ENCODE measurements at places on chromosomes 3 and 15. TPM values are rescaled to one million over a fixed set of nuclear protein-coding genes. Genes with fewer than 3 reads are reported as not detected.

Gene PARP15
- not detected for total RNA-seq

Gene MRPS22
- total RNA-seq, result 54.4 TPM

DNA sequence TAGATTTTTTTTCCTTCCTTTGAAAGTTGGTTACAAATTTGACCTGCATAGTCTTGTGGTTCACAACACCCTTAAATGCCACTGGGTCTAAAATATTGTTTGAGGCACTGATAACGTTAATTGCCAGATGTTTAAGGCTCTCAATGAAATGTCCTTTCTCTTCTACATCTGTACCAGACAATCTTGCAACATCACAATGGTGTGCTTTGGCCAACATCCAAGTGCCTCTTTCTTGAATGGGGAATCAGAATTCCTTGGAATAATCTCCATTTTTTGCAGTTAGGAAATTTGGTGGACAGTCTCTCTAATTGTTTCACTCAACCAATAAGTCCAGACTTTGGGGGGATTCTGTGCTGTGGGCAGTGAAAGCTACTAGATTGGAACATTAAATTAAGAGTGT is 26.0 kb upstream of the PEX5L start:
- no peak for DNase-seq

Gene ACAN
- total RNA-seq, result not detected

Gene GAP43
- not detected for total RNA-seq

Gene GOLGA6A
- total RNA-seq, result not detected

GRCh38 chr3:141067206-141067974 is 16.2 kb downstream of the SPSB4 start:
- DNase-seq, result no peak

- DNase-seq, result no peak
These were observed 135.5 kb upstream of the ZPLD1 start for GRCh38 chr3:102299125-102299877.

DNA sequence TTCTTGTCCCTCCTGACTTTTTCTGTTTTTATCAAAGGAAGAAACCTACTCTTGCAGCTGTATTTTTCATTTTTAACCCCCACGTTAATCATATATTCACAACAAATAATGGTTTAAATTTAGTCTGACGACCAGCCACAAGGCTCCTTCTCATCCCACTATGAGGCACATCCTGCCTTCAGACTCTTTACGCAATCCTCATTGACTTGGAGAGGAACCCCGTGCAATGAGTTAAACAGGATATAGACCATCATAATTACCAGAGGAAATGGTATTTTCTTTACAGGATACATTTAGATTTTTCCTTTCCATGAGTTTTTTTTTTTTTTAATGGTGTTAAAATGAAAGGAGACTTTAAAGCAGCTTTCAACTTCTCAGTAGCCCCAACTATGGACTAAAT is 68.5 kb downstream of the WWTR1 start:
- no peak for DNase-seq

Gene MAPKAPK3
- total RNA-seq, result 29.7 TPM

GRCh38 chr3:128619146-128619890 is 31.3 kb downstream of the RPN1 start:
- no peak for DNase-seq

Gene SPRED1
- 36.0 TPM for total RNA-seq

DNA sequence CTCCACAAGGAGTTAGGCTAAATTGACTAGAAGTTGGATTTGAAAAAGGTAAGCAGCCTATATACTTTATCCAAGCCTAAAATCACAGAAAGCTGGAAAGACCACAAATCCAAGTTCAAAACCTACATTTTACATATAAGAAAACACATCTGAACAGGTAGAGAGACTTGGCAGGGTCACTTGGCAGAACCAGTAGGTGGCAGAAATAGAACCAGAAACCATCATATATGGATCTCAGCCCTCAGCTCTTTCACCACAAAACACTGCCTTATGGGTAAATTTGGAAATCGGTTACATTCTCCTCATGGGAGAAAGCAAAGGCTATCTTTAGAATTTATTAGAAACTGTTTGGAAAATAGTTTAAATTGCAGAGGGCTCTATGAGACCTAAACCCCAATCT is 44.2 kb downstream of the MKRN2 start:
- no peak for DNase-seq

DNA sequence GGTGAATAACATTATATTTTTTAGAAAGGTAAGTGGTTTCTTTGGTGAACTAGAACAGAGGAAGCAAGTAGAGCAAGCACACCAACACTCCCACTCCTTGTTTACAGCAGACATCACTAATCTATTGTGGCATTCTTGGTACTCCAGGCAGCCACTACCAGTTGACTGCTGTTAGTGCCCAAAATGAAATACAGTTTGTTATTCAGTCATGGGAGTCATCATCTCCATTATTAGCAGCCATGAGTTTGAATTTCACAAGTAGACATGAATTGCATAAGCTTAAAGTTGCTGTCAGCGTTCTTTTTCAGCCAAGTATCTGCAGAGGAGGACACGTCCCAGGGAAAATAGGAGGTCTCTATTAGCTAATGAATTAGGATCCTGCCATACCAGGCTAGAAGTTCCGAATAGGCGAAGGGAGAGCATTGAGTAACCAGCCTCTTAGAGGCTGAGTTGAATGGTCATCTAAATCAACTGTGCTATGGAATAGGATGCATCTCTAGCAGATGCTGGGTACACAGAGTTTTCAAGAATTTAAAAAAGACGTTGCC is 252.7 kb upstream of the ICE2 start:
- DNase-seq, result no peak

- DNase-seq, result no peak
These were observed 139.9 kb downstream of the FBLN2 start for GRCh38 chr3:13688824-13689223.

DNA sequence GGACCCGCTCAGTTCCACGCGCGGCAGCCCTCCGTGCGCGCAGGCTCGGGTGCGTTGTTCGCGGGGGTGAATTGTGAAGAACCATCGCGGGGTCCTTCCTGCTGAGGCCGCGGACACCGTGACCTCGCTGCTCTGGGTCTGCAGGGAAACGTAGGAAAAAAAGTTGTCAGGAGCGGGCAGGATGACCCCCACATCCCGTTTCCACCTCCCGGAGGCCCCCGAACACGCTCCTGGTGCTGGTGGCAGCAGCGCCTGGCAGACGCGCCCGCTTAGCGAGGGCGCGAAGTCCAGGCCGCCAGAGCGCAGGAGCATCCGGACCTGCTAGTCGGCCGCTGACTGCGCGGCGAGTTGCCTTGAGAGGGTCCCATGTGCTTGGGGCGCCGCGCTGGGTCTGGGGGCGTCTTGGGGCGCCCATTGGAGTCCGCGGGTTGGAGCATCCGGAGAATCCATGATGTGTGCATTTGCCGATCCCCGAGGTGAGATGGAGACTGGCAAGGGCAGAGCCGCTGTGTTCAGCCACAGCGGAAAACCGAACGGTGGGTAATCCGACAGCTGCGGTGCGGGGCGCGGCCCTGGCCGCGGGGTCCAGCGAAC is 520 bp downstream of the GREM1 start:
- no peak for DNase-seq

GRCh38 chr3:125310623-125311081 is 64.5 kb downstream of the ZNF148 start:
- no peak for DNase-seq

Gene GJD2
- not detected for total RNA-seq

DNA sequence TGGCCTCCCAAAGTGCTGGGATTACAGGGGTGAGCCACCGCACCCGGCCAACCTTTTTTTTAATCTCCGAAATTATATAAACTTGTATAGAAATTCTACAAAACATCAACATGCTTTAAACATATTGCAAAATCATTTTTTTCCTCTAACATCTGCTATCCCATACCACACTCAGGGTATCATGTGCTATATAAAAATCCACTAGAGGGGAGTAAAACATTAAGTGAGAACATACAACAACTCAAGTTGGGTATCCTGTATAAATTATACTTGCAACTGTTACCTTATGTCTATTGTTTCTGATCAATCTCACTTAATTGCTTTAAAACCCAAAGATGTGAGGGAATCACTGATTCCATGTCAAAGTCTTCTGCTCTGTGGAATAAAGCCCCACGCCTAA is 71.9 kb upstream of the FBN1 start:
- no peak for DNase-seq

DNA sequence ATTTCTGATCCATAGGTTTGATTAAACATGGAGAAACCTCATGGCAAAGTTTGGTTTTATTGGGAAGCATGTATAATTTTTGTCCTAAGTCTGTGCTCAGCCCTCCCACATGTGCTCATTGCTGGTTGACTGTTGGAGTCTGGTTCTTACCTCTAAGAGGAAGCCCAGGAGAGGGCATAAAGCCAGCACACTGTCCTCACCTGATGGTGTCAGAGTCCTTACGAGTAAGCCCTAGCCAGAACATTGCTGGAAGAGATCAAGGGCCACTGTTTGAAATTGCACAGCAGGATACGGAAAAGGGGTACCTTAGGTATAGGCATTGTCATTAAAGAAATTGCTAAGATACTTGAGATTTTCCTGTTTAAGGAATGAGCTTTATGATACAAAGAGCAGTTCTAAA is 21.3 kb downstream of the MLH1 start:
- DNase-seq, result no peak

DNA sequence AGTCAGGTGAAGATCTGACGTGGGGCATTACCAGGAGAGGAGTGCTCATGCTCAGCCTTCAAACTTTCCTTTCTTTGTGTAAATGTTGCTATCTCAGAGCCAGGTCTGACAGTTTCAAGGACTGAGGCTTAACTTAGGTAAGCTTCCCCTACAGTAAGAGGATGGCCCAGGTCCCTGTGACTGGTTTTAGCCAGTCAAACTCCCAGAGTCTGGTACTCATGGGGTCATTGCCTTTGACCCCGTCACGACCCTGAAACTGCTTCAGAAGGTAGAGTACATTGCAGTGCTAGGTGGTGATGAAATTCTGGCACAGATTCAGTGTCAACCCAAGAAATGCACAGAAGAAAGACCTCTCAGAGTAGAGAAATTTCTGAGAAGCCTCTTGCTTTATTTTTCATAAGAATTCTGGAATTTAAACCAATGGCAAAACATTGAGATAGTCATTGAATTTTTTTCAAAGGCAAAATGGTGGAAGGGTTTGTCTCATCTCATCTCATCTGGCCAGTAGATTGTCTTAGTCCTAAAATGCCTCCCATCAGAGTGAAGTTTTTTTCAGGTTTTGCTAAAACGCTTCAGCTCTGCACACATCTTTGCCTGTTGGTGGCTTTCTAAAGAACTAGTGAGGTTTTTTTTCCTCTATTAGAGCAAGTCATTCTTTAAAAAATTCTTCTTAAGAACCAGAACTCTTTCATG is 23.1 kb downstream of the ZBTB38 start:
- DNase-seq, result no peak

GRCh38 chr15:39680868-39681267 is 100.0 kb downstream of the THBS1 start:
- DNase-seq, result no peak

GRCh38 chr3:27289769-27290413 is 79.3 kb downstream of the NEK10 start:
- DNase-seq, result no peak

Gene LYZL4
- total RNA-seq, result not detected

GRCh38 chr3:27325419-27325818 is 43.8 kb downstream of the NEK10 start:
- DNase-seq, result no peak

GRCh38 chr3:152364237-152364636 is 95.5 kb downstream of the MBNL1 start:
- no peak for DNase-seq

Gene GOLGA8G
- not detected for total RNA-seq

DNA sequence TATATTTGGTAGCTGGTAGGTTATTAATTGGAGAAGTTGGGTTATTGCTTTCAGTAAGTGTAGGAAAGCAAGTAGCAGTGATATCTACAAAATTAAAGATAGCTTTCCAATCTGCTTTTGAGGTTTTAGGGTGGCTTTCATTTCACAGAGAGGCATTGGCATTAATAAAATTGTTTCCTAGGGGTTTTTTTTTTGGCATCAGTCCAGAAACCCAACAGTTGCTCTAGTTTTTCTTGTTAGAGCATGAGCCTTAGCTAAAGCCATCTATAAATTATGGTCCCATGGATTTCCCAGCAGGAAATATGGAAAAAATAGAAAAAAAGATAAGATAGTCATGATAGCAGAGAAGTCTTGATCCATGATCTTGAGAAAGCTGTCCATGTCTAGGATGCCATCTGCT is 3.0 kb upstream of the B4GALT4 start:
- DNase-seq, result no peak

Gene PLCB2
- total RNA-seq, result 0.38 TPM

DNA sequence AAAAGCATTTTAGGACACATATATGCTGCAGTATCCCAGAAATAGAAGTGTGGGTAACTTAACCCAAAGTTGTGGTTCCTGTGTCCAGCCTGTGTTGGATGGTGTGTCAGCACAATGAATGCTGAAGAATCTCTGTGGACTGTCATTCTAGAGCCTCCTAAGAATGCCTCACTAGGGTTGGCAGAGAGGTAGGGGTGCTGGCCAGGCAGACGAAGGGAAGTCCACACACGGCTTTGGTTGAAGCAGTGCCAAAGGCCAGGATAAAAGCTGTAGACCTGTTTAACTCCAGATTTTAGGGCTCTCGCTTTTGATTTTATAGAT is 43.7 kb upstream of the TIPARP start:
- no peak for DNase-seq

DNA sequence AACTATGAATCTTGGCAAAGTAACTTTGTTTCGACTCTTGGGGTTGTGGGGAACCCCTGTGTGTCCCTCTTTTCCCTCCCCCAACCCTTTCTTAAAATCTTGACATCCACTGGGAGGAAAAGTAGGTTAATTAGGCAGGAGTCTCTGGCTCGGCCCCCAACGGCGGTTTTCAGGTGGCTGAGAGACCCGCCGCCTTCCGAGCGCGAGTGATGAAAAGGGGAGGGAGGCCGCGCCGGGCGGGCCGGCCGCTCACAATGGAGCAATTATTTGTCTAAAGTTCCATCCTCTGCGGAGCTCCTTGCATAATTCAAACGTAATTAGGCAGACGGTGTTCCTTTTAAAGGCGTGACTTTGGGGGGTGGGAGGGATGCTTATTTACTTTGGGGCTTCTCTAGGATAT is 51.7 kb downstream of the ZIC4 start:
- no peak for DNase-seq

DNA sequence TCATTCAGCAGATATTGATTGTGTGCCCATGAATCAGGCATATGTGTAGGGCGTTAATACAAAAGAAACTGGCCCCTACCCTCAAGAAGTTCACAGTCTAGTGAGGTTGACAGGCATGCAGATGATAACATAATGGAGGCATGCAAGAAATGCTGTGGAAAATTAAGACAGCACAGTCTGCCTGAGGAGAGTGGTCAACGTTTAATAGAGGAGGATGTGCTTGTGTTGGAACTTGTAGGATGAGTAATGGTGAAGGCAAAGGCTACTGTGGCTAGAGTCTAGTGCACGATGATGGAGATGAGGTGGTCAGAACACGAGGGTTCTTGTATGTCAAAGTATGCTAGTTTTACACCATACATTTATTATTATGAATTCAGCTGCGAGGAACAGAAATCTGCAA is 295.7 kb downstream of the SOX2 start:
- DNase-seq, result no peak

Gene SI
- total RNA-seq, result 0.20 TPM

GRCh38 chr3:39398700-39399099 is 7.8 kb upstream of the RPSA start:
- DNase-seq, result no peak

All from HT-29 (cell line).